EH (cell line): ENCODE measurements at places on chromosomes 6 and 20.

DNA sequence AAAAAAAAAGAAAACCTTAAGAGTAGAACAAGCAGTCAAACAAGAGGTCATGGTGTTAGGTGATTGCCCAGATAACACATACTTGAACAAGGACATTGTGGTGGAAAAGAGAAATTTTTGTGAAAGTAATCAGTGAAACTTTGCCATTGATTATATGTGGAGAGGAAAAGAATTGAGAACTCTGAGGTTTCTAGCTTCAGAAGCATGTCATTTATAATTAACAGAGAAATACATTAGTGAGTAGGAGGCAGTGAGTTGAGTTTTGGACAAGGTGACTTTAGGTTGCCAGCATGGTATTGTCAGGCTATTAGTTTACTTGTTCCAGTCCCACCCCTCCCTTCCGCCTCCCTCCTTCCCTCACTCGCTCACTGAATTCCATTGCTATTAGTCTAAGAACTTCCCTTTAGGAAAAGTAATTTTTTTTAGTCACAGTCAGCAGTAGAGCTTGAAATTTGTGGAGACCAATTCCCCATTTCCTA, 17.2 kb downstream of the TAB2 start:
- DNase-seq = peak; percentile 86

DNA sequence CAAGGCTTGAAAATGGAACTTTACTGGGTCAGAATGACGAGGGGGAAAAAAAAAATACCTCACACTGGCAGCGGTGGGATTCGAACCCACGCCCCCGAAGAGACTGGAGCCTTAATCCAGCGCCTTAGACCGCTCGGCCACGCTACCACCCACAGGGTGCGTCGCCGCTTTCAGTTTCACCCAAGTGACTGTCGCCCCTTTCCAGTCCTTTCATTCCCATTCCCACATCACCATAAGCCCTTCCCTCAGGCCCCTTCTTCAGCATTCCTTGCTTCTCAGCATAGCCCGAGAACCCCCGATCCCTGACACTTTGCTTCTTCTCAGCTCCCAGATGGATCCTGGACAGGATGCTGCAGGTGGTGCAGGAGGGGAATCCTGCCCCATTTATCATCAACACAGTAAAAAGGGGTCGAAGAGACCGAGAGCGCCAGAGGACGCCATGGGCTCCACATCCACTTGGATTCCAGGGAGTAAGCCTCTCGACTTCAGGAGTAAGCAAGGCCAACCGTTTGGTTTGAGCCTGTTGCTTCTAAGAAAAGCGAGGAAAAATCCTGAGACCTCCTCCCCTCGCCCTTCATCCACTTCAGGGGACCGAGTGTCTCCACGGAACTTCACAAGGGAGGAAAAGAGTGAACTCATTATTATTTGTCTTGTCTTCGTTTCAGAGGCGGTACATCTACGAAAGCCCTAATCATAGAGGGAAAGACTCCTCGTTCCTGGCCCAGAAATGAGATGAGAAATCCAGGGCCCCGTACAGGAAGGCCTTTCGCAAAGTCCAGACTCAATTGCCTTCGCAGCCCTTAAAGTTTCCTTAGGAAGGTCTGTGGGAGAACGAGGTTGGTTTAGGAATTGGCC, 20.0 kb upstream of the TRIM27 start:
- DNase-seq = peak; percentile 84

DNA sequence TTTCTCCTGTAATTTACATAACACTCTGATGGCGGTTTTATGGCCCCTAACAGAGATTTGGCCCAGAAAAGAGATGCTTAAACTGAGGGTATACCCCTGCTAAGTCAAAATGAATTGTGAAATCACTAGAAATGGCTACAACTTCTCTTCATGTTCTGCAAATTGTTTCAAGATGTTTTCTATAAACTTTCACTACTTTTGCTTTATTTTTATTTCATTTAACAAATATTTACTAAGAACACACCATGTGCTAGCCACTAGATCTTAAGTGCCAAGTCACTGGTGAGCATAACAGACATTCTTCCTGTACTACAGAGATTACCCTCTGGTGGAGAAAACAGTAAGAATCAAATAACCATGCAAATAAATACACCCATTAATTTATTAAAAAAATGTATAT, 87.6 kb downstream of the KCNQ5 start:
- DNase-seq = peak; percentile 47

- DNase-seq = peak; percentile 54
These were observed 12.8 kb downstream of the STK4 start for GRCh38 chr20:44979090-44979621.

DNA sequence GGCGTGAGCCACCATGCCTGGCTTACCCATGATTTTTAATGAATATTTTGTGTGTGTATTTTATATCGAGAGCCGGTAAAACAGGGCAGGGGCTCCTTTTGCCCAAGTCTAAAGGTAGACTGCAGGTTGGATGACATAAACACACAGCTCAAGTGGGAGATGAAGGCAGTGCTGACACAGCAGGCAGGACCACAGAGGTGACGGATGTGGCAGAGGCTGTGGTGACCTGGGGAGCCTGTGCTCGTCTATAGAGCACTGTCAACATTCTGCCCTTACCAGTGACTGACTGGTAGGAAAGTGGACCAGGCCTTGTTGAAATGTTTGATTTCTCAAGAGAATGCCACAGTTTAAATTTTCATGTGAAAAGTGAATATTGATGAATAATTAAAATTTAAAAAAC, 137.5 kb downstream of the ZFP64 start:
- DNase-seq = no peak

DNA sequence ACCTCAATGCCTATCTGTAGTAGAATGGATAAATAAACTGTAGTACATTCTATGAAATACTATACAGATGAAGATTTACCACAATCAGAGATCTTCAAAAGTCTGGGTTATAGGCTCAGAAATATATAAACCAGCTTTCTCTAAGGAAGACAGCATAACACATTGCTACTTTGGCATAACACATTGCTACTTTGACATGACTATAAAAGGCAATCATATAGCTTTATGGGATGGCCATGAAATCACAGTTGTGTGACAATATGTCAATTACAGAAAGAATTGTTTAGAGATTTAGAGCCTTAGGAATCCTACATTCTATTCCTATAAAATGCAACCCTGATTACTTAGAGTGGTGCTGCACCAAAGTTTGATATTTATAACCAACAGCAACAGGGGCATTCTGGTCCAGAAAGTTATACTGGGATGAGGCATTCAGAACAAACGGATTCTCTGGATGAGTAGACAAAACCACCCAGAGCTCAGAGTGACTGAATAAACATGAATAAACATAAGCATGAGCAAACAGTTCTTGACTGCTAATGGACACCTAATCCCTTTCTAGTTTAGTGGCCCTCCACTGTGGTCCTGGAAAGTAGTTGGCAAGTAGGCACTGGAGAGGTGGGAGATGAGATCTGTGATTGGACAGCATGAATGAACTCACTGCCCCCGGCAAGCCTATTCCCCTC, 12.0 kb downstream of the TTI1 start:
- no peak for DNase-seq

- peak; percentile 96 for DNase-seq
These were observed 592 bp downstream of the CUTA start for GRCh38 chr6:33417128-33417902.

DNA sequence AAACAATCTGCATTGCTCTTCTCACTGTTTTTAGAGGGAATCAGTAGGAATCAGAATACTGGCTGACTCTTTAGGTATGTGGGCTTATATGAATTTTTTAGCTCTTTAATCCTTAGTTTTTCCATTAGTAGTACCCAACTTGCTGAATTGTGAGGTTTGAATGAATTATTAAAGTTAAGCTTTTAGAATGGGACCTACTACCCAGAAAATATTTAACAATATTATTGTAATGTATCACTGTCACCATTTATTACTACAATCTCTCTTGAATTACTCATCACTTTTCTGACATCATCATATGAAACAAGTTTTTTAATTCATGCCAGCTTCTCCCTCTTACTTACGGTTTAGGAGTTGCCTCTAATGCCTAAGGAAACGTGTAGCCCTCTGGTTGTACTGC, 212.7 kb downstream of the BCKDHB start:
- DNase-seq = peak; percentile 43

GRCh38 chr20:63051911-63052310, 45.1 kb upstream of the BHLHE23 start:
- no peak for DNase-seq

GRCh38 chr20:47271046-47271615, 85.4 kb downstream of the ZMYND8 start:
- no peak for DNase-seq

DNA sequence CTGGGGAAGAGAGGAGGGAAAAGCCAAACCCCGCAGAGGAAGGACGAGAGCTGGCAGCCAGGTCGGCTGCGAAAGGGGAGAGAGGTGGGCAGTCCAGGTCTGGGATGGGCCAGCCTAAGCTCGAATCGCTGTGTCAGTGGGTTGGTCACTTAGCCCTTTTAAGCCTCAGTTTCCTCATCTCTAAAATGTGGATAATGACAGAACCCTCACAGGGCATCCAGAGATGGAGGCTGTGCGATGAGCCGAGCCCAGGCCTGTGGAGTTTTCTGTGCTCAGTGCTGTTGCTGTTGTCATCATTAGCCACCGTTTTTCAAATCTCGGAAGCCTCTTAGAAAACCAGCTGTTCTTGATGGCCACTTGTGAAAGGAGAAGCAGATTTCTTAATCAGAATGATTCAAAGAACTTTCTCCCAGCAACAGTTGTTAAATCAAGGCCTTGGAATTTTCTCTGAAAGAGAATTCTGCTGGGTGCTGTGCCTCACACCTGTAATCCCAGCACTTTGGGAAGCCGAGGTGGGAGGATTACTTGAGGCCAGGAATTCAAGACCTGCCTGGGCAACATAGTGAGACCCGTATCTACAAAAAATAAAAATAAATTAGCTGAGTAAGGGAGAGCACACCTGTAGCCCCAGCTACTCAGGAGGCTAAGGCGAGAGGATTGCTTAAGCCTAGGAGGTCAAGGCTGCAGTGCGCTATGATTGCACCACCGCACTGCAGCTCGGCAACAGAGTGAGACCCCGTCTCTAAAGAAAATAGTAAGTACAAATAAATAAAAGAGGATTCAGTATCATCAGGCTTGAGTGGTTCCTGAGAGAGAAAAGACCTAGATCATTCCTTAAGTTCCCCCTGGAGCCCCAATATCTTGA, 46.3 kb upstream of the ENTPD6 start:
- no peak for DNase-seq

DNA sequence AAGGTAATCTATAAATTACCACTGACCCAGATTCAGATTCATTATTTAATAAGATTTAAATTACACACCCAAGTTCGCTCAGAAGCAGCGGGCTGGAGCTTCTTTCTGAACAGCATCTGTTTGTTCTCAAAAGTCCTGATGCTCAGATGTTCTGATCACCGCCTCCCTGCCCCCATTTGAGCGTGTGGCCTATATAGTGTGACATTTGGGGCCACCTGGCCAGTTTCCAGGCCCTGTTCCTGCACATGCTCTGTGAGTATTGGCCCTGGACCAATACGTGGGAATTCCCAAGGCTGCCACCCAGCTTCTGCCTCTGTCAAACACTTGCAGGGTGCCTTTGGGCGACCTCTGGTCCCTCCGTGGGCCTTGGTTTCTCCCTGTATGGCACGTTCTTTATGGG, 228.8 kb downstream of the TFAP2C start:
- DNase-seq = no peak

DNA sequence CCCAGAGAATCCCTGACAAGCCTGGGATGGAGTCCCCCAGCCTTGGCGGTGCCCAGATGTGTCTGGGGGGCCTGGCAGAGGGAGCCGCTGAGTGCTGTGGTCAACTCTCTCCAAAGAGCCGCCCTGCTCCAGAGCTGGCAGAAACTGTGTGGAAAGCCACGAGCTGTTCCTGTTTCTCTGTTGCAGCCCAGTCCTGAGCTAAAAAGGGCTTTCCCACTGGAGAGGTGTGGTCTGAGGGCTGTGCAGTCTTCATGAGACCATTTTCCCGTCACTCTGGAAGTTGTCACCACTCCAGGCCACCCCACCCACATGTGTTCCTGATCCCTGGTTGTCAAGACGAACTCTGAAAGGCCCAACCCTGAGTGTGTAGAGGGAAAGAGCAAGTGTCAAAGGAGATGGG, 99.7 kb upstream of the KCNK16 start:
- DNase-seq = peak; percentile 11

DNA sequence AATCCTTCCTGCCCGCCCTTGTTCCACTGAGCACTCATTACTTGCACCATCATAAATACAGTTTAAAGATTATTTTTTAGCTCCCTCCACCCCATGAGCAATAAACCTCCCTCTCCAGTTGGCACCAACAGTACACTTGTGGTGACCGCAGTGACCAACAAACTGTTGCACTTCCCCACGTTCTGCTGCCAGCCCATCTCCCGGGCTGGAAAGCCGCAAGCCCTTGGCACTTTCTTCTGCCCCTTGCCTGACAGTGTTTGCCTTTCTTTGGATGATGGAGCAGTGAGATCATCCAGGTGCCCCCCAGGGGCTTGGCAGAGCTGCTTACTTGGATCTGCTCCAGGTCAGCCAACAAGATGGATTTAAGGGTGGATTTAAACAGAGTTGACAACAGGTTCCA, 21.6 kb downstream of the KCNB1 start:
- DNase-seq = no peak

- no peak for DNase-seq
These were observed 426.3 kb upstream of the NOX3 start for GRCh38 chr6:155881826-155882526.

DNA sequence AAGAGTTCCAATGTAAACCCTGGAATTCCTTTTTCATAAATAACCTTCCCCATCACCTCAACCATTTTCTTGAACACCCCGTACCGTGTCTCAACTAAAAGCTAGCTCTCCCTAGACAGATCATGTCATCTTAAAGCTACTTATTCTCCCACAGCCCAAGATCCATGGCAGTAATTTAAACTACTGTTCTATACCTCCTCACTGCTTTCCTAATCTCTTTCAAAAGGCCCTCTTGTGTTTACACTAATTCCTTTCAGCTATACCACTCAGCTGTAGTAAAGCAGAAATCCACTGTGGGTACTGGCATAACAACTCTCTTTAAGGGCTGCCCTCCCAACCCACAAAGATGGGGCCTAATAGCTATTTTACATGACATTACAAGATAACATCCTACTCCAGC, 67.5 kb downstream of the RNGTT start:
- no peak for DNase-seq

- no peak for DNase-seq
These were observed 41.7 kb upstream of the TULP4 start for GRCh38 chr6:158270389-158271127.

- peak; percentile 21 for DNase-seq
These were observed 310.7 kb upstream of the PREP start for GRCh38 chr6:105713474-105714118.

DNA sequence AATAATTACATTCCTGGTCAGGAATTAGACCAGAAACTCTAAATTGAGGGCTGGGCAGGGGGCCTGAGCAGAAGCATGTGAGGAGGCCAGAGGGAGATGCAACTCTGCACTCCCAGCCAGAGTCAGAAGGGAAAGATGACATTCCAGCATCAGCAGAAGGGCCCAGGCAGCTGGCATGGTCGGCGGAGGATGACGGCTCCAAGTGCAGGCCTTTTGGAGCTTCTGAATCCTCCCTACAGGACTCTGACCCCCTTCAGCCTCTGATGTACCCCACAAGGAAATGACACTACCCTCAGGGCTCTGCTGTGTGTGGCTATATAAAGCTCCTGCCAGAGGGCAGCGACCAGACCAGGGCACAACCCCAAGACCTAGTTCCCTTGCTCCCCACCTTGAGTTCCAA, 1.9 kb downstream of the LRFN2 start:
- DNase-seq = no peak

GRCh38 chr6:71047417-71047816, 90.6 kb upstream of the B3GAT2 start:
- no peak for DNase-seq
